Activated naive CD4-positive, alpha-beta T cell treated with Interleukin-2 at 50 U/mL for 16 hours (primary cell): ENCODE measurements at places on chromosomes 1 and 21.
A peak's percentile ranks its signal among the peaks of the same experiment; 100 is the strongest.

DNA sequence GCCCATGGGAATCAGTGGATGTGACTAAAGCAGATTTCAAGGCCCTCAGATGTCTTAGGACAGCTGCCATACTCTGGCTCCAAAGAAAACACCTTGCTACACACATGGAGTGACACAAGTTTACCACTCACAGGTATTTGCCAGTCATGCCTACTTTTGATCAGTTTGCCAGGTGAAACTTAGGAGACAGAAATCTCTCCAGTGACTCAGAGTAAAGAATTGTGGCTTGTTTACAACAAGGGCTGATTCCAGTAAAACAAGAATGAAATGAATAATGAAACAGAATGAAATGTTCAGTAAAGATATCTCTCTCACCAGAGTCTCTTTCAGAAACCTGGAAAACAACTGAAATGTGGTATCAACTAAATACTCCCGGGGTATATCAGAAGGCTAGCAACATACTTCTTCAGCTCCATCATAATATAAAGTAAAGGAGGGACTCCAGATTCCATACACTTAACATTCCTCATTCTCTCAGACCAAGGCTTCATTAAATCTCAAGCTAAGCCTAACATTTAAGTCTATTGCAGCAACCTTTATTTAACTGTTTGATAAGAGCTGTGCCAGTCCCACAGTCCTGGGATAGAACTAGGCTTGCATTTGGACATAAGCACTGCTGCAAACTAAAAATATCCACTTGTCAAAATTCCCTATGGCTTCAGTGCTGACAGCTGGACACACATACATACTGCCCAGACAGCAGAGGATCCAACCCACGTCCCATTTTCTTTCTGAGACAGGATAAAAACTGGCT, 143.3 kb downstream of the SIPA1L2 start:
- no peak for DNase-seq

DNA sequence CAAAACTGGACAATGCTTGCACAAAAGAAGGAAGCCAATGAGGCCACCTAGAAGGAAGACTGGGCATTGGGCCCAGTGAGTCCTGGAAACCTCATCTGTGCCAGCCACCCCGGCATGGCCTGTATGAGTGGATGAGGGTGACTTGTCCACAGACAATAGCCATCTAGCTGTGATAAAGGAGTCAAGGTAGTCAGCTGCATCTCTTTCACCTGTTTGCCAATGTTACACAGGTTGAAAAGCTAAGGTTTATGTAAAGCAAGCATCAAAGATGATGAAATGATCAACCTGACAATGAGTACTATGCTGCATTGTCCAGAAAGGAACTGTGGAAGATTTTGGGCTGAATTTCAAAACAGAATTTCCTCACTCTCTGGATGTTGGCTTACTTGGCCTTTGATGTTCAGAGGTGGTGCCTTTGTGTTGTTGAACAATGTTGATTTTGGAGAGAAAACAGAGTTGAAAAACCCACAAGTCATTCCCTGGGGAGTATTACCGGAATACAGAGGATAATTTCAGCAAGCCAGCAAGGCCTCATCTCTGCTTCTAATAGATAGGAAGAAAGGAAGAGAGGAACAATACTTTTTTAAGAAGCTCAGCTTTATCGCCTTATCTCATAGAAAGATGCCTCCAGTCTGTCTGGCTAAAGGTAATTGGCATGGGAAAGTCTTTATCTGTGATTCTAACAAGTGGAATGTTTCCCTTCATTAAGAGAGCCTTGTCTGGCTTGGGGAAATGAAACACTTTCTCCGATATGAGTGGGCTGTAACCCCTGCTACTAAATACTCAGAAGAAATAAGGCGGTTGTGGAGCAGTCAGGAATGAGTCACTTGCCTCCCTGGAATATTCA, 11.4 kb upstream of the SELE start:
- no peak for DNase-seq

DNA sequence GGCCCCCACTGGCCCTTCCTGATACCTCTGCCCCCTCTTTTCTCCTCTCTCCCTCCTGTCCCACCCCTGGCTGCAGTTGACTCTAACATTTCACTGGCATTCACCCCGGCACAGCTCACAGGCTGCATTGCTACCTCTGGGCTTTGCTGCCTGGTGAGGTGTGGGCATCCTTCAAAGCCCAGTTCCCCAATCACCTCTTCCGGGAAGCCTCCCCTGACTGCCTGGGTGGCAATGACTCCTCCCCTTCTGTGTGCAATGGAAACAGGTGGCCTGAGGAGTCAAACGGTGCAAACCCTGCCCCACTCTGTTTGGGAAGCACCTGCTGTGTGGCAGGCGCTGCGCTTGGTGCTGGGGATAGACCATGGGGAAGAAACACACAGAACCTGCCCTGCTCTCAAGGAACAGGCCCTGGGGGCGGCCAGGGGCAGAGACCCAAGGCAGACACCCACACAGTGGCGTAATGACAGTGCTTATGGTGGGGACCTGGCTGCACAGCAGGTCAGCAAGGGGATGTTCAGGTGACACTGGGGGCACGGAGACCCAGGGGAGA, 39.3 kb upstream of the POFUT2 start:
- DNase-seq: no peak

DNA sequence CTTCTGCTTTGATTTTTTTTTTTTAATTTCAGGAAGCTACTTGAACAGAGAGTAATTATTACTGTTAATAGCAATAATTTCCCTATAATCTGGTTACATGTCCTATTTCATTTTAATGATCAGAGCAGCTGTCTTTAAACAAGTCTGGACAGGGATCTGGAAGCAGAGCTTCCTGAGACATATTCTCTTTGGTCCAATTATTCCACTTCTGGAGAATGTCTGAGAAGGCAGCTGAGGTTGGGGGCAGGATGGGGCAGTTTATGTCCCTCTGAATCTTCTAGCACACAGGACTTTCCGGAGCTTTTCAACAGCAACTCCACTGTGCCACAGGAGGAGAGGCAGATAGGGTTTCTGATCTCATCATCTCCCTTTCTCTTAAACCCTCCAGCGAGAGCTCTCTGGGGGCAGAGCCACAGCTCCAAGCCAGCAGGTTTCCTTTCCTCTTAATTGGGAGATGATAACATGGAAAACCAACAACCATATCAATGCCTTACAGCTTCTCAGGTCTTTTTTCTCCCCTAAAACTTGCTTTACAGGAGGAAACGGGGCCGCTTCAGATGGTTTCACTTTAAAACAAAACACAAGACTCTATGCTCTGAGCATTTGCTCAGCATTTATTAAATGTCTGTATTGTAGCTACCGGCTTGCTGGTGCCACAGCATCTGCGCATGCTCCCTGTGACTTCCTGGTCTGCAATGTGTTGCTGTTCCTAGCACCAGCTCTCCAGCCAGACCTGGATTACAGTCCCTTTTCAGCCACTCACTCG, 425.7 kb upstream of the USP24 start:
- DNase-seq: peak; percentile 15

GRCh38 chr21:37435120-37435519, 68.5 kb downstream of the DYRK1A start:
- peak; percentile 29 for DNase-seq

GRCh38 chr1:15179485-15179883, 25.9 kb downstream of the TMEM51 start:
- DNase-seq: no peak

GRCh38 chr1:17865912-17866739, 111.0 kb downstream of the ACTL8 start:
- no peak for DNase-seq

DNA sequence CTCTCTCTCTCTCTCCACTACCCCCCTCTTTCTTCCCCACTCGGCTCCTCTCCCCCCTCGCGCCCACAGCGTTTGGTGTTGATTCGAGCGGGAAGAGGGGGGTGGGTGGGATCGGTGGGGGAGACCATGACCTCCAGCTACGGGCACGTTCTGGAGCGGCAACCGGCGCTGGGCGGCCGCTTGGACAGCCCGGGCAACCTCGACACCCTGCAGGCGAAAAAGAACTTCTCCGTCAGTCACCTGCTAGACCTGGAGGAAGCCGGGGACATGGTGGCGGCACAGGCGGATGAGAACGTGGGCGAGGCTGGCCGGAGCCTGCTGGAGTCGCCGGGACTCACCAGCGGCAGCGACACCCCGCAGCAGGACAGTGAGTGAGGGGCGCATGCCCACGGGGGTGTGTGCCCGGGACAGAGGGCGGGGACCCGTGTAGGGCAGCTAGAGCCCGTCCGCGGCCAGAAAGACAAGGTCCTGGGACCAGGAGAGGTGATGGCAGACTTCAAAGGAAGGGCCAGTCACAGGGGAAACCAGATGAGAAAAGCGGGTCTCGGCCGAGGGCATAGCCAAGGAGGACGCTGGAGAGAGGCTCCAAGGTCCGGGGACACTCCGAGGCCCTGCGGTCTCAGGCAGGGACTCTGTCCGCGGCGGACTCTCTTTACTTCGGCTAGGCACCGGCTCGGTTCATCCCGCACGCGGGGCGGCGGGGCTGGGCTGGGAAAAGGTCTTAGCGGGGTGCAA, at the start of gene PRRX1:
Gene PRRX1, plus strand, starts transcription at position 39 of the 735 bp plus-strand sequence. Its CDS starts 88 bp downstream, at position 127.
- DNase-seq: no peak

GRCh38 chr1:54481201-54481884, 66.7 kb upstream of the ACOT11 start:
- no peak for DNase-seq

DNA sequence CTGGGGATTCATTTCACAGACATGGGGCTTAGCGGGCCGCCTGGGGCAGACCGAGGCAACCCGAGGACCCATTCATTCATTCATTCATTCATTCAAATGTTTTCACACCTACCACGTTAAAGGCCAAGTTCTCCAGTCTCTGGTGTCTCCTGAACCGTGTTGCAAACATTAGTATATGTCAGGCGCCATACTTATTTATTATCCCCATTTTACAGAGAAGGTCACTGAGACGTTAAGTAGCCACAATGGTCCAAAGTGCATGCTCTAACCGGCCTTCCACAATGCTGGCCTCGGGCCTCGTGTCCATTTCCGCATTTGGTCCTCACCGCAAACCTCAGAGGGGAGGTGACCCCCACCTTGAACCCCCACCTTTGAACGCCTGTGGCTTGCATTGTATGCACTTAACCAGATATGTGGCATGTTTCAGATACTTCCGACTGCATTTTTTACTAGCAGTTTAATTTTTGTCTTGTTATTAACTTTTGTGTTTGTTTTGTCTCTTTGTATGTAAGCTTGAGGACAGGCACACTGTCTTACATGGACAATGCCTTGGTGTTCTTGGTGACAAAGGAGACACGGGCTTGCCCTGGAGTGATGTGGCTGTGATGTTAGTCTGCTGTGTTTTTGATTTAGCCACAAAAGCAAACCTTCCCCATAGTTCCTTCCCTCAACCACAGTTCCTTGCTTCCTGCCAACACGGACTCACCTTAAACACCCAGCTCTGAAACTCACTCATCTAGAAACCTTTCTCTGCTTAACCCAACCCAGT, 1.2 kb upstream of the IFFO2 start:
- DNase-seq: no peak

GRCh38 chr1:100188617-100189016, 10.6 kb upstream of the LRRC39 start:
- DNase-seq: no peak

DNA sequence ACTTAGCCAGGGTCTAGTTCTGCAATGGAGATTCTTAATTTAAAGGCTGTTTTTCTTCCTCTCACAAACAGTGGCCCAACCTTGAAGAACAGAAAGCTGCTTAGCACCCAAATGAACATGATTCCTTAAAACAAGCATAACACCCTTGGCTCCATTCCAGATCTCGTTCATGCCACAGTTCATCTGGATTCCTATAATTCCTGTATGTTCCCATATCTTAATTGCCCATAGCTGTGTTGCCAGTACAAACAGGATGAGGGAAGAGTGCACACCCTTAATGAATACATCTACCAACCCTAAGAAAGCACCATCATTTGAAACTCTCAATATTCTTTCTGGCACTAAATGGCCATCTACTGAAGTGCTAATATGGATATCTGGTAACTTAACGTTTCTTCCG, 45.5 kb downstream of the TGFB2 start:
- no peak for DNase-seq

- no peak for DNase-seq
These were observed 55.7 kb upstream of the EFHD2 start for GRCh38 chr1:15353839-15354579.

DNA sequence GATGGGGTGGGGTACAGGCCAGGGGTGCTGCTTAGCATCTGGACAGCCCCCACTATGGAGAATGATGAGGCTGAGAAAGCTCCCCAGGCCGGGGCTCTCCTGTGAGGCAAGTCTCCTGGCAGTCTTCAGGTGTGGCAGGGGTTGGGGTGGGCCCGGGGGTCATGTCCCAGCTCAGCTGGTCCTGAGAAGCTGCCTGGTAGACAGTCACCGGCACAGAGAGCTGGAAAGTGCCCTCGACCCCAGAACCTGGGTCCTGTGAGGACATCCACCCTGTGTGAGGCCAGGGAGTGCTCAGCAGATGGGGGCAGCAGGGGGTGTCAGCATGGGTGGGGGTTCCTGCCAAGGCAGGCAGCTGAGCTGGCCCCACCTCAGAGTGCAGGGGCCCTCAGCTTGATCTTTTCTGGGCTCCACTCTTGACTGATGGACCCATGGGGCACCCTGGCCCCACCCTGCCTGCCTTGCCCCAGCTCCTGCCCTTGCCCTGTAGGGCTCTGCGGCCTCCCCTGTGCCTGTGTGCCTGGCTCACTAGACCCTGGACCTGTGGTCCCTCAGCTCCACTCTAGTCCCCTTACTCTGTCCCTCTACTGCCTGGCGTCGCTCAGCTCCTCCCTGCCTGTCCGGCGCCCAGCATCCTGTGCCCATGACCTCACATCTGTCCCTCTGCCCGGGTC, 5.8 kb downstream of the IBA57 start:
- no peak for DNase-seq

DNA sequence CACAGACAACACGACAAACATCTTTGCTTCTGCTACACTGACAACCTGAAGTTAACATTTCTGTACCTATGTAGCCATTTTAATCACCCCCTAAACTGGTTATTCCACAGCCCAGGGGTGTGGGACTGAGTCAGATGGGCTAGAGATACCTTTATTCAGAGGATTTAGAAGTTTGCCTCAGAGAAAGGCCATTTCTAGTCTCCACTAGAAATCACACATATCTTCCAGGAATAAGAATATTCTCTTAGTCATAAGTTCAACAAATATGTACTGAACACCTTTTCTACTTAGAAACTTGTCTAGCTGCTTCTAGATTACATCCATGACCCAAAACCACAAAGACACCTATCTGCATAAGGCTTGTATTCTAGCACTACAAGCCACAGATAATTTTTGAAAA, 38.8 kb downstream of the ERG start:
- no peak for DNase-seq

- no peak for DNase-seq
These were observed 3.2 kb upstream of the IKBKE start for GRCh38 chr1:206466840-206467649.

- no peak for DNase-seq
These were observed 46.0 kb downstream of the RHOU start for GRCh38 chr1:228781161-228781808.

DNA sequence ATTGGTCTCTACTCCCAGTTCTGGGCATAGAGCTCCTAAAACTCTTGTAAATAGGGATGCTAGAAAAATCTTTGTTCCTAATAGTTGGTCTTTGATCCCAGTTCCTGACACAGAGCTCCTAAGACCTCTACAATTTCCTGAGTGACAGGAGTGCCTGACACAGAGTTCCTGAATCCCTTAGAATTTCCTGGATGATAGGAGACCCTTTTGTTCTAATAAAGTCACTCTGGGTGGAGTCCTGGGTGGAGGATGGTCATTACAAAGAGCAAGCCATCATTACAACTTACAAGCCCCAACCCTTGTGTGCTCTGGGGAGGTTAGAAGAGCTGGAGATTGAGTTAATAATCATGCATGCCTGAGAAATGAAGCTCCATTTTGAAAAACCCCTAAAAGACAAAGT, 58.4 kb downstream of the ZZZ3 start:
- no peak for DNase-seq

GRCh38 chr1:6103111-6103853, 57.6 kb downstream of the KCNAB2 start:
- DNase-seq: no peak

- DNase-seq: peak; percentile 65
These were observed 53.3 kb upstream of the SYT14 start for GRCh38 chr1:209884665-209885117.
